ENCODE measurements at places on chromosomes 4 and X. TPM values are rescaled to one million over a fixed set of nuclear protein-coding genes. Genes with fewer than 3 reads are reported as not detected.

DNA sequence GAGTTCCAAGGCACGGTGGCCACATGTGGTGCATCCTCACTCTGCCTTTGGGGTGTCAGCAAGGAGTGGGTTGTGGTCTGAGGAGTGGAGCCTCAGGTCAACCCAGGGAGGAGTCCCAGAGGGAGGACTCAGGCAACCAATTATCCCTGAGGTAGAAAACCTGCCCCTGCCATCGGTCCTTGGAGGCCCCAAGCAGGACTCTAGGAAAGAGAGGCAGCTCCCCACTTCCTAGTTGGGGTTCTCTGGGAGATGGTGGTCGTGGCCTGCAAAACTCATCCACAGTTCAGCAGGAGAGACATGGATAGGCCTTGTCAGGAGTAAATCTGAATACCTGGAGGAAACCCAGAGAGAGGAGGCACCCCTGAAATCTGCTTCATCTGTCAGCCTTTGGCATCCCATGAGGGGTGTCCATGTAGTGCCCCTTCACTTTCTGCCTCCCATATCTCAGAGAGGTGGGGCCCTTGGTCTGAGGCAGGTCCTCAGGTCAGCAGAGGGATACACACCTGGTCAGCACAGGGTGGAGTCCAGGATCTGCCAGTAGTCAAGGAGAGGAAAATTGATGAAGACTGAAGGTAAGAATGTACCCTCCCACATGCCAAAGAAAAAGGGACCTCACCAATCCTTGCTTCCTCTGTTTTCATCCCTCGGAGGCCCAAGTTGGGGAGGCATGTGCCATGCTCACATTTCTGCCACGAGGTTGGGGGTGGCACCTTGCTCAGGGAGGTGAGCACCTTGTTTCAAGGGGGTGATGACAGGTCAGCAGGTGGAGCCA is 1.6 kb downstream of the MAGEA11 start:
- H3K27ac ChIP-seq, result no peak overlapping the region
- H3K4me1 ChIP-seq, result no peaks in the 10 kb centered on the region
- H3K4me3 ChIP-seq, result no peak overlapping the region
- H3K27me3 ChIP-seq, result no peaks in the 10 kb centered on the region
- DNase-seq, result no peak

- peak overlapping the region; percentile 70 for H3K27ac ChIP-seq
- no peaks in the 10 kb centered on the region for H3K27me3 ChIP-seq
- no peak overlapping the region for H3K4me3 ChIP-seq
- DNase-seq, result no peak
These were observed 62.7 kb upstream of the ARHGAP36 start for GRCh38 chrX:130995439-130995838.

- H3K36me3 ChIP-seq, result no peaks in the 10 kb centered on the region
- H3K27ac ChIP-seq, result peak overlapping the region; percentile 68
- DNase-seq, result no peak
These were observed 103.0 kb upstream of the MAML3 start for GRCh38 chr4:140256941-140257340.

DNA sequence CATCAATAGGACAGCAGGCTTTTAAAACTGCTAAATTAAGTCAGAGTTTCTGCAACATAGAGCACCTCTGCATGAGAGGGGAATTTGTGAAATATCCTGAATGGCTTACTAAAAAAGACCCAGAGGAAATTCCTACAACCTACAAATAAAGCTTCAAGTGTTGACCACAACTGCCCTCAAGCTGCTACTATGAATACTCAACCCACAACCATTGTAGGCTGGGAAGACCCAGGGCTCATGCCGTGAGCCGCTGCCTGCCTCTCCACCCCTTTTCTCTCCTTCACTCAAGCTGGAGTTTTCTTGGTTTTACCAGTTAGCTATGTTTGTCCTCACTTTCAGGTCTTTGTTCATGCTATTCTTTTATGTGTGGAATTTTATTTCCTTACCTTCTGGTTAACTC is 151.6 kb downstream of the EMCN start:
- H3K36me3 ChIP-seq, result no peaks in the 10 kb centered on the region
- no peaks in the 10 kb centered on the region for H3K27me3 ChIP-seq
- no peaks in the 10 kb centered on the region for H3K4me1 ChIP-seq
- H3K4me3 ChIP-seq, result no peak overlapping the region
- no peak for DNase-seq

- H3K4me3 ChIP-seq, result peak within 1 kb of the TSS; percentile 69
- no peaks in the 10 kb centered on the region for H3K27me3 ChIP-seq
- H3K36me3 ChIP-seq, result peaks cover 17% of the 10 kb centered on the region
- H3K4me1 ChIP-seq, result no peaks in the 10 kb centered on the region
- H3K27ac ChIP-seq, result peak within 1 kb of the TSS; percentile 93
- peak; percentile 94 for DNase-seq
These were observed at the start of gene DNASE1L1 for GRCh38 chrX:154409222-154409871. TSS of gene DNASE1L1 (minus strand) at chrX:154409254. CDS start at chrX:154405568, 3,686 bp downstream.

- H3K4me1 ChIP-seq, result no peaks in the 10 kb centered on the region
- H3K36me3 ChIP-seq, result no peaks in the 10 kb centered on the region
These were observed 64.0 kb downstream of the IGSF1 start for GRCh38 chrX:131225078-131225477.

- no peak overlapping the region for H3K27ac ChIP-seq
- no peaks in the 10 kb centered on the region for H3K36me3 ChIP-seq
- no peaks in the 10 kb centered on the region for H3K27me3 ChIP-seq
- no peak overlapping the region for H3K4me3 ChIP-seq
- H3K4me1 ChIP-seq, result no peaks in the 10 kb centered on the region
These were observed 205.3 kb upstream of the KLF8 start for GRCh38 chrX:56026815-56027214.

GRCh38 chr4:105451346-105451745 is 22.5 kb downstream of the PPA2 start:
- no peak overlapping the region for H3K4me3 ChIP-seq
- H3K27me3 ChIP-seq, result no peaks in the 10 kb centered on the region
- no peaks in the 10 kb centered on the region for H3K4me1 ChIP-seq

- no peaks in the 10 kb centered on the region for H3K36me3 ChIP-seq
- DNase-seq, result no peak
- H3K27ac ChIP-seq, result no peak overlapping the region
- no peak overlapping the region for H3K4me3 ChIP-seq
These were observed 262.0 kb downstream of the PPP1R2C start for GRCh38 chrX:42515939-42516338.

Gene TET2
- total RNA-seq, result 17.9 TPM

DNA sequence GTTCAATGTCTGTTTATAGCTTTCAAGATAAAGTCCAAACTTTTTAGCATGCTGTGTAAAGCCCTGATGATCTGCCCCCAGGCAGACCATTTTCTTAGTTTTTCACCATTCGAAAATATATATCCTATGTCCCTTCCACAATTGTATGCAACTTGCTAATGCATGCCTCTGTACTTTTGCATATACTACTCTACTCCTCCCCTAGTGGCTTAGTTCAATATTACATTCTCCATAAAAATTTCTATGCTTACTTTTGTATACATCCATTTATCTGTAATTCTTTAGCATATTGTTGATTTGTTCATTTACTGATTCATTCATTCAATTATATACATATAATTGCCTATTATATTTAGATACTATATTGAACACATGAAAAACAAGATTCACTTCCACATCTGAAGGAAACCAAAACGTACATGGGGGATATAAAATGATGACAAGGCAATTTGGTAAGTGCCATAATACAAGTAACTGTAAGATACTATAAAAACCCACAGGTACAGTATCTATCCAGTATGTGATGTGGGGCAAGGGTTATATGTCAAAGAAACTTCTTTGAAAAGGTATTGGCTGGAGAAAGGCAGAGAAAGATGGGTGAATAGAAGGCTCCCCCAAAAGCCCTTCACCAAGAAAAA is 902.5 kb downstream of the FAM133A start:
- no peaks in the 10 kb centered on the region for H3K36me3 ChIP-seq
- no peak overlapping the region for H3K27ac ChIP-seq
- DNase-seq, result no peak
- no peak overlapping the region for H3K4me3 ChIP-seq
- peaks cover 3% of the 10 kb centered on the region for H3K27me3 ChIP-seq

- H3K4me1 ChIP-seq, result peaks cover 2% of the 10 kb centered on the region
- H3K27me3 ChIP-seq, result no peaks in the 10 kb centered on the region
- no peak overlapping the region for H3K4me3 ChIP-seq
- DNase-seq, result no peak
These were observed 95.4 kb downstream of the PTTG2 start for GRCh38 chr4:38055566-38055965.

DNA sequence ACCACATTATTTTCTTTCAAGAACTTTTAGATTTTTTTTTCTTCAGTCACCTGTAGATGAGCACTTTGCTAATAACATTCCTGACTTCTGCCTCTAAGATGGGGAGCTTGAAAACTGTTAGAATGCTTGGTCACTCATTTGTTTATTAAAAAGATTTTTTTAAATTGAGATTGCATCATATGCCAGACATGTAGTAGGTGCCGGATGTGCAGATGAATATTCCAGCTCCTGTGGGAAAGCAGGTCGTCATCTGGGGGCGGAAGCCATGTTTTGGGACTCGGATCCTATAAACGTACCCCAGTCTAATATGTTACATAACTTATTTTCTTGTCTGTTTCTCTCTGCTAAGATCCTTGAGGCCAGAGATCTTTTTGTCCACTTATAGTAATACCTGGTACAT is 236.8 kb downstream of the ARHGAP10 start:
- H3K36me3 ChIP-seq, result peaks cover 4% of the 10 kb centered on the region
- no peaks in the 10 kb centered on the region for H3K27me3 ChIP-seq
- no peak overlapping the region for H3K27ac ChIP-seq
- DNase-seq, result no peak

DNA sequence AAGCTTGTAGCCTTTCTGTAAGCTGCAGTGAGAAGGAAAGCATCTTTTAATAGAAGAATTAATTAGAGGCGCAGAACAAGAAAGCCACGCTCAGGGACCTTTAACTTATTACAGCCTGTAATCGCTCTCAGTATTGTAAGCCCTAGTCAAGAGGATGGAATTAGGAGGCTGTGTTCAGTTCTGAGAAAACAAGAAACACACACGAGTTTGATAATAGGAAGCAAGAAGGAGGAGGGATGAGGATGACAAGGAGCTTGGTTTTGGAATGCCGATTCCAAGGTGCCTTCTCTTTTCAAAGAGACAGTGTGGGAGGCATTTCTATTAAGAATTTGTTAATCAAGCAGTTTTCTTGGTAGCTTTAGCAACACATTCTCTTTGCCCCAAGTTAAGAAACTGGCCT is 69.3 kb downstream of the NYX start:
- no peak for DNase-seq
- H3K4me3 ChIP-seq, result no peak overlapping the region
- H3K4me1 ChIP-seq, result no peaks in the 10 kb centered on the region
- H3K27me3 ChIP-seq, result no peaks in the 10 kb centered on the region

Gene IL2RG
- total RNA-seq, result 1.2 TPM

Gene EOLA1
- 24.8 TPM for total RNA-seq

Gene SOD3
- 11.6 TPM for total RNA-seq

GRCh38 chr4:169724260-169724659 is 33.5 kb downstream of the HPF1 start:
- H3K4me3 ChIP-seq, result no peak overlapping the region
- no peak overlapping the region for H3K27ac ChIP-seq
- no peaks in the 10 kb centered on the region for H3K4me1 ChIP-seq
- H3K27me3 ChIP-seq, result no peaks in the 10 kb centered on the region
- DNase-seq, result no peak

GRCh38 chrX:57952320-57952678 is 42.0 kb upstream of the ZXDA start:
- no peaks in the 10 kb centered on the region for H3K36me3 ChIP-seq
- no peak overlapping the region for H3K4me3 ChIP-seq
- peak; percentile 50 for DNase-seq
- H3K4me1 ChIP-seq, result no peaks in the 10 kb centered on the region
- H3K27ac ChIP-seq, result no peak overlapping the region
- H3K27me3 ChIP-seq, result no peaks in the 10 kb centered on the region

Gene ADH4
- total RNA-seq, result 0.46 TPM

GRCh38 chr4:88008743-88009171 is 1.3 kb downstream of the PKD2 start:
- peaks cover 24% of the 10 kb centered on the region for H3K4me1 ChIP-seq
- peak overlapping the region; percentile 86 for H3K4me3 ChIP-seq
- no peaks in the 10 kb centered on the region for H3K27me3 ChIP-seq
- no peaks in the 10 kb centered on the region for H3K36me3 ChIP-seq
- DNase-seq, result no peak
- no peak overlapping the region for H3K27ac ChIP-seq

DNA sequence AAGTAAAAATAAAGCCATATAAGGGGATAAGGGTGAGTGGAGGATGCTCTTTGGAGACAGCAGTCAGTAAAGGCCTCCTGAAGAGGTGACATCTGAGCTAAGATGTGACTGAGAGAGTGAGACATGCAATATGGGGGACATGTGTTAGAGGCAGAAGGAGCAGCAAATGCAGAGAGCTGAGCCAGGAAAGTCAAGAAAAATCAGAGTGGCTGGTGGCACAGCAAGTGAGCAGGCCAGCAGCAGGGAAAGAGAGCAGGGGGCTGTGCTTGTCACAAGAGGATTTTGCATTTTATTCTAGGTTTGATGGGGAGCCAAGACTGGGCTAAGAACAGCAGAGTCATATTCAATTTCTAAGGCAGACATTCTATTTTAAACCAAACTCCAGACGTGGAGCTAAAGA is 394.5 kb downstream of the KCNIP4 start:
- no peak for DNase-seq
- H3K27ac ChIP-seq, result no peak overlapping the region
- no peaks in the 10 kb centered on the region for H3K36me3 ChIP-seq
- H3K27me3 ChIP-seq, result no peaks in the 10 kb centered on the region
- no peak overlapping the region for H3K4me3 ChIP-seq
- H3K4me1 ChIP-seq, result no peaks in the 10 kb centered on the region

Gene PPP2R2C
- total RNA-seq, result 1.6 TPM

GRCh38 chrX:9670136-9670814 is 95.4 kb downstream of the GPR143 start:
- no peaks in the 10 kb centered on the region for H3K27me3 ChIP-seq
- DNase-seq, result no peak
- H3K27ac ChIP-seq, result no peak overlapping the region

Gene MAGEA2B
- total RNA-seq, result not detected

DNA sequence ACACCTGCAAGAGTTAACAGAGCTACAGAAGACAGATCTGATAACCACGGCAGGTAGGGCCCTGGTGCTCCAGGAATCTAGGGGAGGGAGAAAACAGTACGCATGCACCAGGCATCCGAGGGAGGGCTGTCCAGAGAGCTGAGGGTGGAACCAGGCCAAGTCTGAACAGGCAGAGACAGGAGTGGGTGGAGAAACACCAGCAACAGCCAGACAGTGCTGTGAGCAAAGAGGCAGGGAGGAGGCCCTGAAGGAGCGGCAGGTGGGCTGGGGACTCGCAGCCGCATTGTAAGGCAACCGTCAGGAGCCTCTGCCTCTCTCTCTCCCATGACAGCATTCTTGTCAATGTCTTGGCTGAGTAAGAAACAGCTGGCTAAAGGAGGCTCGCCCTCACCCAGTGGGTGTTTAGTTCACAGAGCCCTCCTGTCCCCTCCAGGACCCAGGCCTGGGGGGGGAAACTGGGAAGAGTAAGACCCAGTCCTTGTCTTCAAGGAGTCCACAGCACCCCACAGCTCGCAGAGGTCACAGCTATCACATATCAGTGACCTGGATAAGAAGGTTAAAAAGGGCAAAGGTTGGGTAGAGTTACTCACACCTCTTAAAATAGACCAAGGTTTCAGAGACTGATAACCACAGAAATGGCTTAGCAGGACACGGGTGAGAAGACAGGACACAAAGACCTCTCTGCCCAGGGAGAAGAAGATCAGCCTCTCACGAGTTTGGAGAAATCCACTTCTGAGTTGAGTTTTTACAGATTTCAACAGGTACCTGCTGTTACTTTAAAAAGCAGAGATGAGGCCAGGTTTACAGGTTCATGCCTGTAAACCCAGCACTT is 10.5 kb downstream of the ACSL1 start:
- no peaks in the 10 kb centered on the region for H3K36me3 ChIP-seq
- peak overlapping the region; percentile 47 for H3K4me3 ChIP-seq
- peak; percentile 86 for DNase-seq
- peak overlapping the region; percentile 92 for H3K27ac ChIP-seq

Data from psoas muscle (tissue), 8 donors.